ENCODE measurements at places on chromosomes 1 and 21. TPM values are rescaled to one million over a fixed set of nuclear protein-coding genes. Genes with fewer than 3 reads are reported as not detected.

DNA sequence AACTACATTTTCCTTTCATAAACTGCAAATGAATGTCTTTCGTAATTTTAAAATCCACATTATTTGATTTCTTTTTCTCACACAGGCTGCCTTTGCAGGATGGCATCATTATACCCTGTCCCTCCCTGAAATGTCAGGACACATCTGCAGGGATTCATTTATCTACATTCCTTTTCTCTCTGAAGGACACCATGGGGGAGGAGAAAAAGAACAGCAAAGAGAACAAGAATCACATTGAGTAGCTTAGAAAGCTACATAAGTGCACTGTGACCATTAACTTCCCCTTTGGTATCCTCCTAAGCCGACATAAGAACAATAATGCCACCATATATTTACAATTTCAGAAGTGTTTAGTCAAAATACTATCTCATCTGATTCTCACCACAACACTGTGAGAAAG, 129.5 kb downstream of the PIGK start:
- no peaks in the 10 kb centered on the region for H3K4me1 ChIP-seq
- no peaks in the 10 kb centered on the region for H3K27me3 ChIP-seq
- H3K27ac ChIP-seq, result no peak overlapping the region

GRCh38 chr1:234218078-234218477, 155.2 kb upstream of the COA6 start:
- peaks cover 26% of the 10 kb centered on the region for H3K27me3 ChIP-seq
- peak overlapping the region; percentile 34 for H3K4me3 ChIP-seq
- no peaks in the 10 kb centered on the region for H3K36me3 ChIP-seq
- H3K27ac ChIP-seq, result peak overlapping the region; percentile 47

GRCh38 chr1:51843948-51844347, 34.6 kb downstream of the NRDC start:
- H3K27me3 ChIP-seq, result no peaks in the 10 kb centered on the region
- peaks cover 14% of the 10 kb centered on the region for H3K36me3 ChIP-seq
- peak overlapping the region; percentile 14 for H3K27ac ChIP-seq
- DNase-seq, result no peak
- H3K4me3 ChIP-seq, result no peak overlapping the region
- H3K4me1 ChIP-seq, result peaks cover 33% of the 10 kb centered on the region

KCNQ4 gene
- 0.56 TPM for total RNA-seq

TESK2 gene
- 2.4 TPM for total RNA-seq
